CD14-positive monocyte (primary cell): ENCODE measurements at places on chromosomes 4 and X.

GRCh38 chr4:78081541-78081940 lies 24.4 kb downstream of the FRAS1 start:
- DNase-seq, result no peak

DNA sequence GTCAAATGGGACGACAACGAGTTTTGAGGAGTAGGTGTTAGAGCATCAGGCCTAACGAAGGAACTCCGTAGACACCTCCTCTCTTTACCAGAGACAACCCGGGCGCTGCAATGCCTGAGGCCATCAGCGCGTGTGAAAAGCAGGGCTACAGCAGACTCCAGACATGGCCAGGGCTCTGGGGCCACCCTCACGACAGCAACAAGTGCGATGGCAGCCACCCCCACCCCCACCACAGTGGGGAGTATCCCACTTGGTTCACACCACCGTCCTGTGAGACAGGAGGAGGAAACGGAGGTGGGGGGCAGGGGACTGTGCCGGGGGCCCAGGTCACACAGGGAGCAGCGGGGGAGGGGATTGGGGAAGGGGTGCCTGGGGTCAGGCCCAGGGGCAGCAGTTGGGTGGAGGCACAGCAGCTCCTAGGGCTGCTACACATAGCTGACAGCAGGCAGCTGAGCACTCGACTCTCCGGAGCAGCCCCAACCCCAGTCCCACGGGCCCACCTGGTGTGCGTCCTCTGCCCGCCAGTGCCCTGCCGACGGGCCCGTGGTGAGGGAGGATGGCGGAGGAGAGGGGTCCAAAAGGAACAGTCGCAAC lies 8.5 kb downstream of the LRPAP1 start:
- DNase-seq, result no peak

GRCh38 chr4:105196523-105197145 lies 50.0 kb downstream of the TET2 start:
- peak; percentile 73 for DNase-seq

GRCh38 chr4:113390850-113391249 lies 341.4 kb downstream of the ANK2 start:
- DNase-seq, result no peak

GRCh38 chr4:111997785-111998184 lies 147.5 kb upstream of the FAM241A start:
- DNase-seq, result peak; percentile 54

- no peak for DNase-seq
Measured at GRCh38 chrX:74372272-74372671, 49.0 kb upstream of the SLC16A2 start.

DNA sequence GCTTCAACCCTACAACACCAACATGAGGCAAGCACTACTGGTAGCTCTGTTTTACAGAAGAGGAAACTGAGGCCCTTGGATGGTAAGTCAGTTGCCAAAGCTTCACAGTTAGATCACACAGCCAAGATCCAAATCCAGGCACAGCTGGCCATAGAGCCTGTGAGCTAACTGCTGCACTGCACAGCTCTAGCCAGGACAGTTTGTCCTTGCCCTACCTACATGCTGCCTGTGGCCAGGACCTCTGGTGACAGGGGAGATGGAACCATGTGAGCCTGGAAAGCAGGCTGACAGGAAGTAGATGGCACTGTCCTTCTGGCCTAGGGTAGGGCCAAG lies 257.8 kb downstream of the FBXW7 start:
- no peak for DNase-seq

GRCh38 chrX:41382714-41383645 lies 49.0 kb downstream of the DDX3X start:
- peak; percentile 54 for DNase-seq

DNA sequence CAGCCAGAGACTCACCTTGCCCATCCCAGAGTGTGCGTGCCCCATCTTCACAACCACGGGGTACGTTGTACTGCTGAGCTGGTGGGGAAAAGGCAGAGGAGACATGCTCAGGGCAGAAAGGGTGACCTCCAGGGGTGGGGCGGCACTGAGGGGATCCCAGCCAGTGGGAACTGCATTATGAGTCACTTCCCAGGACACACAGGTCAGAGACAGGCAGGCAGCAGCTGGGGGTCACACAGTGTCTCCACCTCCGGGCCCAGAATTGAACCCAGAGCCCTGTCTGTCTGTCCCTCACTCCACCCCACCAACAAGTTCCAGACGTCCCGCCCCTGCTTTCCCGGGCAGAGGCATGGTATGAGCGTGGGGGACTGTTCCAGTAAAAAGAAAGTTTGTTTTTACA lies 4.8 kb upstream of the TIMP1 start:
- DNase-seq, result no peak

GRCh38 chr4:184097241-184097605 lies 120.5 kb downstream of the ENPP6 start:
- peak; percentile 41 for DNase-seq

GRCh38 chr4:124631760-124632159 lies 80.8 kb downstream of the ANKRD50 start:
- peak; percentile 44 for DNase-seq

DNA sequence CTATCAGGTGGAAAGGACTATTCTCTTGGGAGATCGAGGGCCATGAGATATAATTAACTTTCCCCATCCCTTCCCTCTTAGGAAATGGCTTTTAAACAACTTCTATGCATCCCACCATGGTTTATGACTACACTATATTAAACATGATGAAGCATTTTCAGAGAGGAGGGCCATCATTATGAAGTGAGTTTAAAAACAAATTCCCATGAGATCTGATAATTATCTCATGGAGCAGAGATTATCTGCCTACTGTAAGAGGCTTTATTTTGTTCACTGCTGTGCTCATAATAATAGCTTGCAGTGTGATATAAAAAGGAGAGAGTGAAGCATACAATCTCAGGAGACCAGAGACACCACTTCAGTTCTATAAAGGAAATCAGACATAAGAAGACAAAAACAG lies 330.5 kb upstream of the ZFP42 start:
- DNase-seq, result no peak

- no peak for DNase-seq
Measured at GRCh38 chrX:87397103-87397886, 120.3 kb upstream of the KLHL4 start.

DNA sequence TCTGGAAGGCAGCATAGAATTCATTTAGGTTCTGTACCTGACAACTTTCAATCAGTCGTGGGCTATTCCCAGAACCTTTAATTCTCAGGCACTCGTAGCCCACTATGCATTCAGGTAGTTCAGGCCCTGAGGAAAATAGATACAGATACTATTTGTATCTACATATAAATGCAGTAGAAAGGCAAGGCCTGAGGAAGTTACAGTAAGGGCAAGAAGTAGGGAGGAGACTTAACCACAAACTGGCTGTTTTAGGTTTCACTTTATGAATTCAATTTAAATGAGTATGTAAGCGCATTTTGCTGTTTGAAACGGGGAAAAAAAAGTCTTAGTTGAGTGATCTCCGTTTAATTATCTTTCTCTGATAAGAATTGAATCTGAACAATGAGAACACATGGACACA lies 529.4 kb upstream of the ATOH1 start:
- DNase-seq, result no peak

DNA sequence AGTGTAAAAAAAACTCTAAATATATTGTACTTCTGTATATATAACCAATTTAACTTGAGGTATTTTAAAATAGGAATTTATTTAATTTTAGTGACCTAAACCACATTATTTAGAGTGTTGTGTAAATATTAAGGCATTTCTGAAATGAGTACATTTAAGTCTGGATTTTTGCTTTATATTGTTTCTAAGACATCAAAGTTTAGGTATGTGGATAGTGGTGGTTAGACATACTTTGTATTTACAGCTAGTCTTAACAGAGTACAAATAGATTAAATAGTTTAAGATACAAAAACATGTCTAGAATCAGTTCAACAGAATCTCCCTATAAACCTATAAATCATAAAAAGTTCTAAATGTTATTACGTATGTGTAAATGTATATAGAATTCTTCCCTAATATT lies 588.5 kb downstream of the TRIML1 start:
- no peak for DNase-seq

GRCh38 chrX:153812220-153812619 lies 17.8 kb downstream of the SSR4 start:
- DNase-seq, result no peak

DNA sequence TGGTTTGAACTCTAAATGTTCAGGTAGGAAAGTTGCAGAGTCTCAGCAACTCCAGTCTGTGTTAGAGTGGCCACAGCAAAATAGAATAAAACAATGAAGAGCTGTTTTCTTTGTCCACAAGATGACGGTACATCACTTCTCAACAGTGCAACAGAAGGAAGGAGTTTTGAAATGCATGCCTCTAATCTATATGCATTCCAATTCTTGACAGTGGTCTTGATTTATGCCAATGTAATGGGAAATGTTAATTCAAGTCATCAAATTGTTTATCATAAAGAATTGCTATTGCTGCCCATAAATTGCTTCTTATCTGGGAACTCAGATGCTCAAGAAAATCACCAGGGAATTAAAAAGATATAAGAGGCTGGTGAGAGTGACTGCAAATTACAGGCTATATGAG lies 195.5 kb upstream of the PRPS2 start:
- DNase-seq, result no peak

- DNase-seq, result no peak
Measured at GRCh38 chr4:170875868-170876267, 786.1 kb upstream of the AADAT start.

- DNase-seq, result no peak
Measured at GRCh38 chr4:5708449-5709206, at the start of gene EVC2. Gene EVC2 (minus strand): TSS chr4:5708559. CDS start chr4:5708513, 46 bp downstream.

DNA sequence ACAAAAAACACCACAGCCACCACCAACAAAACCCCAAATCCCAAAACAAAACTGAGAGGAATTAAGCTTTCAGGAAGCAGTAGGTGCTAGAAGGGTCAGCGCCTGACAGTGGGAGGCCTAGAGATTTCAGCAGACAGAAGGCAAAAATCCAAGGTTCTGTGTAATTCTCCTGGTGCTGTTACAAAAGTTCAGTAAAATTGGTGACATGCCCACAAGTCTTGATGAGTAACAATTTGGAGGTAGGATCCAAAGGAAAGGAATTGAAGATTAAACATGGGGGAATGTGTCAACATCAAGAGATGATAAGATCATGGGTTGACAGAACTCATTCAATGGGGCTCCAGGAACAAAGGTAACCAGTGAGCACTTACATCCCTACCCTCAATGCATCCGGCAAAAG lies 653.8 kb upstream of the CPEB2 start:
- DNase-seq, result no peak

GRCh38 chrX:146754268-146754667 lies 55.3 kb upstream of the CXorf51B start:
- no peak for DNase-seq

DNA sequence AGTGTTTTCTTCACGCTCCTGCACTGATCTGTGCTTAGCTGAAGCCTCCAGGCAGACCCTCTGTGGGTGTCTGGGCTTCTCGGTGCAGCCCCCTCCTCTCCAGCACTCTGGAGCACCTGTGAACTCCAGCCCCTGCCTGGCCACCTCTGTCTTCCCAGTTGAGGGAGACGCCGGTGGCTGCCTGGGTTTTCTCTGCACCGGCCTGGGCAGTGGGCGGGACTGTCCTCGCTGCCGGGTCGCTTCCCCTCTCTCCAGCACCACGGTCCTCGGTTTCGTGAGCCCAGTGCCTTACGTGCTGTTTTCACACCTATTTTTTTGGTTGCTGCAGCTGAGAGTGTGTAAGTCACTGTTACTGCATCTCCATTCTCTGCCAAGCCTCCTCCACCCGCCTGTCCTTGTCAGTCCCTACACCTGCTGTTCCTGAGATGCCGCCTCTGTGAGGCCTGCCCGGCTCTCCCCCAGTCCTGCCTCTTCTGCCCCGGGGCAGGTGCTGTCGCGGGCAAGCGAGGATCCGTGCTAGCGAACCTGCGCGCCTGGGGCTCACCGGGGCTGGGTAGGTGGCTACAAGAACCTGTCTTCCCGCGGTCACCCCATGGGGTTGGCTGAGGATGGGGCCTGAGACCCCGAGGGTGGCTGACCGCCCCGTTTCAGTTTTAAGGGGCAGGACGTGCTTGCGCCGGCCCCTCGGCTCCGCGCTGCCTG lies 2.4 kb upstream of the FGFRL1 start:
- peak; percentile 23 for DNase-seq

GRCh38 chr4:36269101-36269500 lies 12.3 kb upstream of the DTHD1 start:
- DNase-seq, result no peak

- no peak for DNase-seq
Measured at GRCh38 chr4:52833941-52834525, 28.1 kb upstream of the RASL11B start.

- DNase-seq, result no peak
Measured at GRCh38 chr4:141810038-141810711, 173.8 kb downstream of the IL15 start.

GRCh38 chrX:3526071-3526470 lies 179.6 kb upstream of the MXRA5 start:
- DNase-seq, result no peak

- DNase-seq, result no peak
Measured at GRCh38 chr4:109209647-109210046, 92.8 kb downstream of the COL25A1 start.

- DNase-seq, result no peak
Measured at GRCh38 chr4:18578307-18578706, 556.8 kb upstream of the LCORL start.

GRCh38 chr4:40682290-40683101 lies 52.8 kb upstream of the RBM47 start:
- DNase-seq, result peak; percentile 77

- peak; percentile 82 for DNase-seq
Measured at GRCh38 chrX:131763674-131764073, 219.8 kb downstream of the OR13H1 start.

DNA sequence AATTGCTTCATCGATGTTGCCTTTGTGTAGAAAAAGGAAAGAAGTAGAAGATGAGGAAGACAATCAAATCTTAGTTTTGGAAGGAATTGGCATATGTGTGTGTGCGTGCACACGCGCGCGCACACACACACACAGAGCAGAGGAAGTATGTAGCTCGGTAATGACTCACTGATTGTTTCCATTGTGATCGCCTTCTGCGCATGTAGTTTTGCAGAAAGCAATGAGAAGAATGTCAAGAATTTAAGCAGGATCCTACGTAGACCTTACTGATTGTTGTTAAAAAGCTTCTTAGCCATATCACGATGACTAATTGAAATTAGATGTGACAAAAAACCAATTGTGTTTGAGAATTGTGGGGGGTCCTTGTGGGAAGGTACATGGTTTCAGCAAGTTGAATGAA lies 12.8 kb upstream of the LIMCH1 start:
- DNase-seq, result no peak

DNA sequence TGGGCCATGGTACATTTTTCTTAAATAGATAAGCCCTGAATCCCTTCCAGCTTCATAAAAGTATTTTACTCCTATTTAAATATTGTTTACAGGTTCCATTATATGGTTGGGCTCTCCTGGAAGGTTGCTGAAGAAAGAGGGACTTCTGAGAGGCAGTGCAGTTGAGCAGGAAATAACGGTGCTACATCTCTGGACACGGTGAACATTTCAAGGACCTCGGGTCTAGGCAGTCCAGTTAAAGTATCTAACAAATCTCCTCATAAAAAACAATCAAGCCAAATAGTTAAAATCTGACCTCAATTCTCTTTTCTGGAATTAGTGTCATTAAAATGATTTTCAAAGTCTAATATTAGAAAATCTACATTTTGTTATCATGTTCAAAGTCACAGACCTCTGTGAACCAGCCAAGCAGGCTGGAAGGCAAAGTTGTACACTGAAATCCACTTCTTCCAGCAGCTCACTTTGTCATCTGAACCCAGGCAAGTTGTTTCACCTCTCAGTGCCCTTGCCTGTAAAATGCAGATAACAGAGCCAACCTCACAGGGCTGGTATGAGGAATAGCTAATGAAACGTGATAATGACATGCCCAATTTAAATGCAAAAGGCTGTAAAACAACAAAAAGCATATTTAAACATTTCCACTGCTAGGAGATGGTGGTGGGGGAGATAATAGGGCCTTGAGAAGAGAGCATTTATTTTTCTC lies 267.0 kb upstream of the KLF3 start:
- DNase-seq, result no peak
